ENCODE measurements at places on chromosomes 1 and 21.

- DNase-seq, result peak; percentile 77
These were observed 12.9 kb upstream of the FYB2 start for GRCh38 chr1:56831871-56832693.

GRCh38 chr1:10691740-10692125 lies 104.7 kb downstream of the CASZ1 start:
- no peak for DNase-seq

DNA sequence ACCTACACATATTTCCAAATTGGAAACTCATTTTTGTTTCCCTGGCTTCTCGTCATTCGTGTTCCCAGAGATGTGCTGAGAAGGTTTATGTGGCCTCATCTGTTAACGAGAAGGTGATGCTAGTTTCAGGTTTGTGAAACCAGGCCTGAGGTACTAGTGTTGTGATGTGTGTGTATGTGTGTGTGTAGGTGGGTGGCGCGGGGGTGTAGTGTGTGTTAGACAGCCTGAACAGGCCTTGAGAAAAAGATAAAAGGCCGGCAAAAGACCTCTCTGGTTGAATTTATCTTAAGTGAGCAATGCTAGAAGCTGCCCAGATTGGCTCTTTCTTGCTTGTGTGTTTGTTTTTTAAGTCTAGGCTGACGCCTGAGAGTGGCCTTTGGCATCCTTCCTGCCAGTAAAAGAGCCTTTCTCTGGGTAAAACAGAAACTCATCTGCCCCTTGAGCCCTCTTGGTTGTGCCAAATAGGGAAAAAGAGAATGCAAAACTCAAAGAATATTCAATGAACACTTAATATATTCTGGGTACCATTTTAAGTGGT lies 65.8 kb upstream of the HSD17B7 start:
- DNase-seq, result no peak

- DNase-seq, result no peak
These were observed 550.0 kb downstream of the KIF26B start for GRCh38 chr1:245704765-245705164.

GRCh38 chr1:241274693-241275092 lies 82.3 kb downstream of the RGS7 start:
- no peak for DNase-seq

DNA sequence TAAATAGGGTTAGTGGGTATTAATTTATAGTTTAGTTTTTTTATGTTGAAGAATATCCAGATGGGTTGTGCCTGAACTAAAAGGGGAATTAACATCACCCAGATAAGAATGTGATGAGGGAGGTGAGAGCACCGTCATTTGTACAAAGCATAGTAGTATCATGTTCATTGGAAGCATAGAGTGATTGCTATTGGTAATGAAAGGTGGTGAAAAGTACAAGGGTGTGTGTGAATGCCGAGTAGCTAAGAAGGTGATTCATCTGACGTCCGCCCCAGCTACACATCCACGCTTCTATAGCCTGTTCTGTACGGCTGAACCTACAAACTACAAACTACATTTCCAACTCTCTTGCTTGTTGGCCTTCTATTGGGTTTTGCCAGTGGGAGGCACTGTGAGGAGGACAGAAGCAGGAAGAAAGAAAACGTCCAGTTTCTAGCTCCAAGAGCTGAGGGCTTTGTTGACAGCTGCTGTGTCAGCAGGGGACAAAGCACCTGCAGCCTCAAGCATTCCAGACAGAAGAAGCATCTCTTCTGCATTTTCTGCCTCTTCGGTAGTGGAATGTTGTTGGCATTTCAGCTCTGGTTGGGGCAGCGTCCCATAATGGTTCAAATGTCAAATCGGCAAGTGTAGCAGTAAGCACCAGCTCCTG lies 404.8 kb downstream of the KCTD3 start:
- no peak for DNase-seq

GRCh38 chr1:44254392-44254910 lies 41.2 kb downstream of the DMAP1 start:
- no peak for DNase-seq

- no peak for DNase-seq
These were observed 6.2 kb downstream of the ILDR2 start for GRCh38 chr1:166969074-166969677.

All from urinary bladder (tissue), 4 donors.